Left lung (tissue), 14 donors: ENCODE measurements at places on chromosomes 6 and 20. TPM values are rescaled to one million over a fixed set of nuclear protein-coding genes. Genes with fewer than 3 reads are reported as not detected.

- H3K36me3 ChIP-seq = no peaks in the 10 kb centered on the region
- DNase-seq = no peak
- H3K4me3 ChIP-seq = no peak overlapping the region
These were observed 24.9 kb downstream of the KIF13A start for GRCh38 chr6:17962436-17963031.

DNA sequence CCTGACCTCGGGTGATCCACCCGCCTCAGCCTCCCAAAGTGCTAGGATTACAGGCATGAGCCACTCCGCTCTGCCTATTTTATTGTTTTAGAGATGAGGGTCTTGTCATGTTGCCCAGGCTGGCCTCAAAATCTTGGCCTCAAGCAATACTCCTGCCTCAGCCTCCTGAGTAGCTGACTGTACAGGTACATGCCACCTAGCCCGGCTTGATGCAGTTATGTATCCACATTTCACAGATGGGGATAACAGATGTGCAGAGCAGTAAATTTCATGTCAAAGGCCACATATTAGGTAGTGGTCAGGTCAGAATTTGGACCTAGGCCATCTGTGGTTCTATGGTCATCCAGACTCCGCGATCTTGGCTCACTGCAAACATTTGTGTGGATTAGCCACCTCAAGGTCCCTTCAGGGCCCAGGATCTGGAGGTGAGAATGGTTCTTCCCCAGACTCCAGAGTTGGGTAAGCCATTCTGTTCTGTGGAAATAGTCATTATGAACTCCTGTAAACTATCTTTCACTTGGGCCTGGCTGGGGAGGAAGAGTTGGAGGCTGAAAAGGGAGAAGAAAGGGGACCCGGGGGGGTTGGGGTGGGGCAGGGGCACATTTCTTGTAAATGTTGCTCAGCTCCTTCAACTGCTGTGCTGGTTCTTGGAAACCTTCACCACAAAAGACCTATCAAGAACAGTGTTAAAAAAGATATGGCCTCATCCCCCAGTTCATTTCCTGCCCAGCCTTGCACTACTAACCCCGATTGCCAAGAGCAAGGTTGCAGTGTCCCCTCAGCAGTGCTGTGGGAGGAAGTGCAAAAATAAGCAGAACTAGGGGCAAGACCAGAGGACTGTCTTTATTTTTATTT is 13.0 kb downstream of the PIM1 start:
- peak; percentile 72 for DNase-seq
- no peaks in the 10 kb centered on the region for H3K36me3 ChIP-seq
- peak overlapping the region; percentile 93 for H3K27ac ChIP-seq
- no peaks in the 10 kb centered on the region for H3K27me3 ChIP-seq

GRCh38 chr20:25750765-25751696 is 54.4 kb upstream of the ZNF337 start:
- no peaks in the 10 kb centered on the region for H3K36me3 ChIP-seq
- H3K4me1 ChIP-seq = no peaks in the 10 kb centered on the region
- H3K27ac ChIP-seq = no peak overlapping the region

DNA sequence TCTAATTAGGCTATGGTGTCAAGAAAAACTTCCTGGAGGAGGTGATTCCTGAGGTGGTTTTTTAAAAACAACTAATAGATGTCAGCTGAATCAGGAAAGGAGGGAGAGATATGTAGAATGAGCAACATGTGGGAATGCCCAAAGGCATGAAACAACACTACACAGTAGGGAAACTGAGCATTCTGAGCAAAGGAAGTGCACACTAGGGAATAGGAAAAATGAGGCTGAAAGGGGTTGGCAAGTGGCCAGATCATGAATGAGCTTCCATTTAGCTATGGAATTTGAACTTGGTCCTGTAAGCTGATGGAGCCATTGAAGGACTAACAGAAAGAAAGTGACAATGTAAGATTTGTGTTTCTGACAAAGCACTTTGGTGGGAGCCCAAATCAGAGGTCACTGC is 16.9 kb upstream of the SLC35F1 start:
- no peaks in the 10 kb centered on the region for H3K27me3 ChIP-seq
- DNase-seq = no peak
- H3K4me3 ChIP-seq = no peak overlapping the region
- no peaks in the 10 kb centered on the region for H3K36me3 ChIP-seq
- H3K4me1 ChIP-seq = no peaks in the 10 kb centered on the region
- H3K27ac ChIP-seq = no peak overlapping the region

DNA sequence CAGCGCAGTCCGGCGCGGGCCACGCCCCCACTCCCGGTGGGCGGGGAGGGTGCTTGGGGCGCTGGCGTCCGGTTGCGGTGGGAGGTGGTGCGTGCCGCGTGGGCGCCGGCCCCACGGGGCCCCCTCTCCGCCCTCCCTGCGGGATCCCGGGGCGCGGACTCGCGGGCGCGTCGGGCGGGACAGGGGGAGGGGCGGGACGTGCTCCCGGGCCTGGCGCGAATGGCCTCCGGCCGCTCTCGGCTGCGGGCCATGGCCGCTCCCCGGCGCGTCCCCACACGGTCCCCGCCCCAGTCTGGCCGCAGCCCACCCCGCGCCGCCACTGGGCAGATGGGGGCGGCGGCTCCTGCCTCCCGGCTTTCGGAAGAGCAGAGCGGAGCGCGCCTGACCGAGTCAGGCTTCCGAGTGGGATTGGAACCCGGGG is 771 bp upstream of the PPP1R3G start:
- peaks cover 15% of the 10 kb centered on the region for H3K27me3 ChIP-seq
- H3K27ac ChIP-seq = no peak overlapping the region
- no peaks in the 10 kb centered on the region for H3K36me3 ChIP-seq
- DNase-seq = peak; percentile 60
- H3K4me1 ChIP-seq = no peaks in the 10 kb centered on the region

DNA sequence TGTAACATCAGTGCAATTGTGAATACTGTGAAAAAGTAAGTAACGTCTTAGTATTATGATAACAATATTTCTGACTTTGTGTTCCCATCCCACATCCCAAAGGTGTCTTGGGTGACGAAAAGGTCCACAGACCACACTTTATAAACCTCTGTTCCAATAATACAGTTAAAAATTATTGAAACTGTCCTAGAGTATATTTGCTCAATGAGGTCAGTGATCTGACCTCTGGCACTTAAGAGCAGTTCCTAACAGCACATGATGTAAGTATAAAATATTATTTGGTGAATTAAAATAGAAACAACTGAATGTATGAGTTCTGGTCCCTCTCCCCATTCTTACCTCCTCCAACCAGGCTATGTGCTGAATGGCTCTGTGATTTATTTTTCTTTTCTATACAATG is 566.4 kb upstream of the MMS22L start:
- no peaks in the 10 kb centered on the region for H3K27me3 ChIP-seq
- DNase-seq = no peak
- no peaks in the 10 kb centered on the region for H3K36me3 ChIP-seq
- no peaks in the 10 kb centered on the region for H3K4me1 ChIP-seq
- H3K4me3 ChIP-seq = no peak overlapping the region

- H3K4me1 ChIP-seq = peaks cover 3% of the 10 kb centered on the region
- DNase-seq = no peak
- H3K27ac ChIP-seq = no peak overlapping the region
These were observed 40.1 kb downstream of the RNF217 start for GRCh38 chr6:125002406-125002741.

DNA sequence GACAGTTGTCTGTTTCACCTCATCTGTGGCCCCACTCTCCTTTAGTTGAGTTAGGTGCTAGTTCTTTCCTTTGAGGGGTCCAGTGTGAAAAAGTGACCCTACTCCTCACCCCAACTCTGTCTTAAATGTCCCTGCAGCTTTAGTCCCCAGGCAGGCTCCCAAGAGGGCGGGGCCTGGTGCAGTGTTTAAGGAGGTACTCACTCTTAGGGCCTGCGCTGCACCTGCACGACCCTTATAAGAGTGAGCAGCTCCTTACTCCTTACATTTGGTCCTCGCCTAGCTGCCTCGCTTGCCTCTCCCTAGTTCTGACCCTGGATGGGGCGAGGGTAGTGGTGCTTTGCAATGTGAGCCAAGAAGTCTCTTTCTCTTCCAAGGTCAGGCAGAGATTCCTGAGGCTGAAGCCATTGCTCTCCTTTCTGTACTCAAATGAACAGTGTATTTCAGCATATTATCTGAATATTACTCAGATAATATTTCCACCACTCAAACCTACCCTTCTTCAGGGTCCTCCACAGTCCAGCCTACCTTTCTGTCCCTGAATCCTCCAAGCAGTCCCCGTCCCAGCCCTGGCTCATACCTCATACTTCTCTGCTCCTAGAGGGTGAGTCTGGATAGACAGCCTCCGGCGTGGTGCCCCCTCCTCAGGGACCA is 11.9 kb upstream of the VEGFA start:
- DNase-seq = no peak
- no peaks in the 10 kb centered on the region for H3K27me3 ChIP-seq
- H3K4me3 ChIP-seq = no peak overlapping the region
- H3K36me3 ChIP-seq = no peaks in the 10 kb centered on the region
- no peak overlapping the region for H3K27ac ChIP-seq

DNA sequence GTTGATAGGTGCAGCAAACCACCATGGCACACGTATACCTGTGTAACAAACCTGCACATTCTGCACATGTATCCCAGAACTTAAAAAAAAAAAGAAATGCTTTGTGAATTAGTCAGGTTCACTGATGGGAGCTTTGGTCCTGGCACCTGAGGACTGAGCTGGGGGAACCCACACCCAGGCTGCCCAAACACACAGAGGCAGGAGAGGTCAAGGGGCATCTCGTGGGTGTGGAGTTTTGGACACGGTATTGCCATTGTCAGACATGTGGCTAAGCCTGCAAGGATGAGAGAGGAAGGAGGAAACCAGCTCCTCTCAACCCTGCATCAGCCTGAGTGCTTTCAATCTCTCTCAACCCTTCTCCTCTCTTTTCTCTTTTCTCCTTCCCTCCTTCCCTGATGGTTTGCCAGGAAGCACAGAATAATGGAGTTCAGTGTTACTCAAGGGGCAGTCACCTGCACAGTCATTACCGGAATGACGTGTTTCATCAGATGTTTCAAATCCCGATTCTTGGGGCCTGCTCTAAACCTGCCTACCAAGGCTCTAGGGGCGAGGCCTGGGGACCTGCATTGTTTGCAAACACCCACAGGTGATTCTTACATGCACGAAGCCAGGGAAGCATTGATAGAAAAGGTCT is 89.9 kb upstream of the NEDD9 start:
- peaks cover 4% of the 10 kb centered on the region for H3K36me3 ChIP-seq
- H3K27me3 ChIP-seq = no peaks in the 10 kb centered on the region
- H3K4me1 ChIP-seq = peaks cover 52% of the 10 kb centered on the region
- DNase-seq = no peak

- peak overlapping the region; percentile 50 for H3K4me3 ChIP-seq
- no peaks in the 10 kb centered on the region for H3K36me3 ChIP-seq
- peak overlapping the region; percentile 70 for H3K27ac ChIP-seq
- peaks cover 74% of the 10 kb centered on the region for H3K4me1 ChIP-seq
These were observed 8.3 kb downstream of the FAM110A start for GRCh38 chr20:841568-842546.

GRCh38 chr6:106613590-106613989 is 15.7 kb downstream of the RTN4IP1 start:
- DNase-seq = no peak
- no peak overlapping the region for H3K4me3 ChIP-seq
- no peaks in the 10 kb centered on the region for H3K27me3 ChIP-seq
- H3K27ac ChIP-seq = no peak overlapping the region
- no peaks in the 10 kb centered on the region for H3K36me3 ChIP-seq

- H3K27me3 ChIP-seq = no peaks in the 10 kb centered on the region
- H3K36me3 ChIP-seq = no peaks in the 10 kb centered on the region
- no peak overlapping the region for H3K27ac ChIP-seq
- no peaks in the 10 kb centered on the region for H3K4me1 ChIP-seq
- no peak overlapping the region for H3K4me3 ChIP-seq
These were observed 13.1 kb downstream of the RAB23 start for GRCh38 chr6:57209030-57209429.

- DNase-seq = no peak
- H3K4me3 ChIP-seq = no peak overlapping the region
- no peaks in the 10 kb centered on the region for H3K27me3 ChIP-seq
- no peak overlapping the region for H3K27ac ChIP-seq
These were observed 39.3 kb downstream of the BEND3 start for GRCh38 chr6:107075951-107076381.

GRCh38 chr20:43824309-43825050 is 90.2 kb upstream of the TOX2 start:
- no peaks in the 10 kb centered on the region for H3K4me1 ChIP-seq
- H3K36me3 ChIP-seq = no peaks in the 10 kb centered on the region
- H3K4me3 ChIP-seq = no peak overlapping the region
- DNase-seq = no peak

DNA sequence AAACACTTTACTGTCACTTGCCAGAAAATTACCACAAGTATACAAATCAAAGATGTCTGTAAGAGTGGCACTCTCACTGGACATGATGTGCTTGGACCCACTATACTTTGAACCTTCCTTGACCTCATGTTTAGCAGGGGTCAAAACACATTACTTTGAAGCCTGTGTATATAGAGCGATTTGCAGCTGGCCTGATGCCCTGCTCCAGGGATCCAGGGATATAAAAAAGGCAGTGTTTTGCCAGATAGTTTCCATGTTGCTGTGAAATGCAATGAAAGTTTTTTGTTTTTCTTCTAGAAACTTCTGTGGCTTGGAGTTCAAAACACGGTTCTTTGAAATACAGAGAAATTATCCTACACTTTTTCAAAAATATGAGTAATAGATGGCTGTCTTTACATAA is 165.7 kb downstream of the FOXC1 start:
- no peak for DNase-seq
- H3K36me3 ChIP-seq = no peaks in the 10 kb centered on the region
- no peaks in the 10 kb centered on the region for H3K4me1 ChIP-seq
- no peak overlapping the region for H3K27ac ChIP-seq
- no peaks in the 10 kb centered on the region for H3K27me3 ChIP-seq

- no peaks in the 10 kb centered on the region for H3K27me3 ChIP-seq
- peak overlapping the region; percentile 93 for H3K27ac ChIP-seq
These were observed 993 bp upstream of the NCOA7 start for GRCh38 chr6:125789576-125790357.

DNA sequence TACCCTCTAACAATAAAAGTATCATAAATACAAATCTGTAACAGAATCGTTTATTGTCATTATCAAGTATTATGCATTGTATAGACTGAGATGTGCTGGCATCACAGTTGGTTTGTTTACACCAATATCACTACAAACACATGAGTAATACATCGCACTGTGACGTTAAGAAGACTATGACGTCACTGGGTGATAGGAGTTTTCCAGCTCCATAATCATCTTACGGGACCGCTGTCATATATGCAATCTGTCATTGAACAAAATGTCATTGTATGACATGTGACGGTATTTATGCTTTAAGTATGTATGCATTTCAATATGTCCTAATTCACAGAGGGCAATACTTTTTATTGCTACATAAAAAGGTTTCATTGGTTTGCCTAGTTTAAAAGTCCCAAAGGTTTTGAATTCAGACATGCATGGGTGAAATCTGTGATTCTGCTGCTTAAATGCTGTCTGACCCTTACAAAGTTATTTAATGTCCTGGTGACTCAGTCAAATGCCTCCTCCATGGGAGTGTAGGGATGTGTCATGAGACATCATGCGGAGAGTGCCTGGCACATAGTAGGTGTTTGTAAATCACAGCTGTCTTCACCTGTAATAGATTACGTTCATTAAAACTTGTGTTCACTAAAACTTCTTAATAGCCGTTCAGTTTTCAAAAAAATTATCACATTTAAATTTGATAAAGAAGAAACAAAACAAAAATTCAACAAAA is 160.7 kb upstream of the PDE10A start:
- peaks cover 7% of the 10 kb centered on the region for H3K27me3 ChIP-seq
- no peak for DNase-seq
- H3K4me1 ChIP-seq = no peaks in the 10 kb centered on the region
- H3K4me3 ChIP-seq = no peak overlapping the region
- H3K27ac ChIP-seq = no peak overlapping the region
- no peaks in the 10 kb centered on the region for H3K36me3 ChIP-seq

IBTK gene
- 34.9 TPM for total RNA-seq

PCSK2 gene
- total RNA-seq = 4.9 TPM

COL11A2 gene
- total RNA-seq = 0.45 TPM

SYNJ2 gene
- 8.7 TPM for total RNA-seq

EIF2S2 gene
- total RNA-seq = 61.6 TPM

EYA2 gene
- 1.9 TPM for total RNA-seq

SLC22A16 gene
- total RNA-seq = 5.4 TPM

CLVS2 gene
- not detected for total RNA-seq
